ENCODE measurements at places on chromosomes 4 and X.

DNA sequence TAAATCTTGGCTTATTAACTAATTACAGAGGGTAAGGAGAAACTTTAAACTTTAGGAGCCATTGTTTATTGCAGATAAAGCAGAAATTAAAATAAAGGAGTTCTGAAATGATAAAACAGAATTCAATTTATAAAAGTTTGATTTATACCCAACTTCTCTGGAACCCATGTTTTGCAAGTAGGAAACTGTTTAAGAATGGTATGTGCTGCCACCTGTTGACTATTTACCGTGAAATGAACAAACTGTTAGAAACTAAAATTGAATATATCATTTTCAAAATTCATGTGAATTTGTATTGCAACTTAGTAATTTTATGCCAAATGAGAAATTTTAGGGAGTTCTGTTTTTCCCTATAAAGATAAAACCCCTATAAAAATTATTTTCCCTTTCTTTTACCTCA lies 11.0 kb upstream of the TBC1D8B start:
- DNase-seq, result no peak

- no peak for DNase-seq
These were observed 1.1 kb upstream of the NXT2 start for GRCh38 chrX:109535578-109535977.

- DNase-seq, result no peak
These were observed 153.2 kb upstream of the RPL34 start for GRCh38 chr4:108466936-108467902.

DNA sequence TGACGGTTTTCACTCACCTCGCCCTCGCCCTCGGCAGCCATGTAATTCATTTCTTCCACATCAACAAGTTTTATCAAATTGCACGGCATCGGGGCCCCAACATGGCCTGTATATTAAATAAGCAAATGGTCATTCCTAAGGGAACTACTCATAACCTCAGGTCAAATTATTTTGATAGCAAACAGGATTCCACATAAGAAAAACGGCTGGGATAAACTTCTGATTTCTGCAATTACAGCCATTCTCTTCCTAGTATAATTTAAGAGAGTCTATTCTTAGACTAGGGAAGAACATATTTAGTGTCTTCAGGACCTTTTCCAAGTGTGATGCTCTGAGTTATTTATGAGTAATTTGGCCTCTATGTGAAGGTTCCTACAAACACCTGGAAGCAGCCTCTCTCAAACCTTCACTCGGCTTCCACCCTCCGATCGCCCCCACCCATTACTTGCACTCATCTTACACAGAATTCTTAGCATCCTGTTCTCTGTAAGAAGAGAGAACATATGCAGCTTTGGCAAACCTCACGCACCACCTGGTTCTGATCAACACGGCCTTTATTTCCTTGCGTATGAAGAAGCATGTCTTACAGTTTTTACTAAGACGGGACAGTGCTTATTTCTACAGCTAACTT lies 29.4 kb upstream of the CENPU start:
- DNase-seq, result no peak

DNA sequence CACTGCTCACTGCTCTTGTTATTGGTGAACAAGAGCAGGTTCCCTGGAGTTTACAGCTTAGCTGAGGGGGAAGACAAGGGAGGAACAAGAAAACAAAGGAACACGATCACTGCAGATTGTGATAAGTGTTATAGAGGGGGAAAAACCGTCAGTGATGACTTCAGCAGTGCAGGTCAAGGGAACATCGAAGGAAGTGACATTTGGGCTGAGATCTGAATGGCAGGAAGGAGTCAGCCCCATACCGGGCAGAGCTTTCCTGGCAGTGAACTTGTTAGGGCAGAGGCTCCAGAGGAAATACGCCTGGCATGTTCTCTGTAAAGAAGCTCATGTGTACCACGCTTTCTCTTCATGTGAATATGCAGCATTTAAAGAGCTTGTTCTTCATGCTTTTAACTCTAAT lies 78.1 kb downstream of the LDB2 start:
- DNase-seq, result no peak

DNA sequence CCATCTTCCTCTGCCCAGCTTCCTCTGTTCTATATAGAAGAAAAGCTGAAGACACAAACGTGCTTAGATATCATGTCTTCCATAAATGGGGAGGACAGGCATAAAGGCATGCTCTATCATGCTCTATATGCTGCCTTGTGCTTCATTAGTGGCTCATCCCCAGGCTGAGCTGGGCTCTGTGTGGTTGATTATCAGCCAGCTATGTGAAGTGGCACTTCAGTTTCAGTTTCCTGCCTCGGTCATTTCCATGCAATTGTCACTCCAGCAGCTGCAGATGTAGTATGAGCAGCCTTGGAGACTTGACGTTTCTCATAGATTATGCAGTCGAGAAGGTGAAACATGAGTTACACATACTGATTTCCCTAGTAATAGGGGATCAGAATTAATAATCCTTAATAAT lies 106.2 kb downstream of the SYTL5 start:
- DNase-seq, result no peak

DNA sequence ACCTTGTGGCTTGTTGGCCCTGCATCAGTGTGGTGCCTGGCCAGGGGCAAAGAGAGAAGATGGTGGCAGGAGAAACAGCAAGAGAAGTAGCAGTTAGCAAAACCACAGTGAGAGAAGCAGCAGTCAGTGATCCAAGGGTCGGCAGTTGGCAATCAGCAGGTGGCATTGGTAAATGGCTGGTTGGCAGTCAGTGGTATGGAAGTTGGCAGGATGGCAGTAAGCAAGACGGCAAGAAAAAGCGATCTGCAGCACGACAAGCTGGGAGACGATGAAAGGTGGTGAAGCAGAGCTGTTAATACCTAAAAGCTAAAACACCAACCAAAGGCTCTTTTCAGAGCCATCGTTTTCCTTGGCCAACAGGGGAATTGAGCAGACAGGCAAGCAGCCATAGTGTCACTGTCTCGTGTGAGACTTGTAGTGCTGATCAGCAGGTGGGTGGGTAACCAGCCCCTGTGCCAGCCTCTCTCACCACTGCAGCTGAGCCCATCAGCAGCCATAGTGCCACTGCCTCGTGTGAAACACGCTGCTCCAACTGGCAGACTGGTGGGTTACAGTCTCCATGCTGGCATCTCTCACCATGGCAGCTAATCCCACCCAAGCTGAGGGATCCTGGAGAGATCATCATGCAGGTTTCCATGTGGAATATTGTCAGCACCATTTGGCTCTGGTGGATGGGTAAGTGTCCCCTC lies 2078.4 kb downstream of the PCDH7 start:
- no peak for DNase-seq

- DNase-seq, result no peak
These were observed 72.4 kb upstream of the PACRGL start for GRCh38 chr4:20627866-20628265.

GRCh38 chr4:72604324-72604723 lies 35.3 kb upstream of the ADAMTS3 start:
- DNase-seq, result no peak
